ENCODE measurements at places on chromosomes 2 and 18. TPM values are rescaled to one million over a fixed set of nuclear protein-coding genes. Genes with fewer than 3 reads are reported as not detected.

DNA sequence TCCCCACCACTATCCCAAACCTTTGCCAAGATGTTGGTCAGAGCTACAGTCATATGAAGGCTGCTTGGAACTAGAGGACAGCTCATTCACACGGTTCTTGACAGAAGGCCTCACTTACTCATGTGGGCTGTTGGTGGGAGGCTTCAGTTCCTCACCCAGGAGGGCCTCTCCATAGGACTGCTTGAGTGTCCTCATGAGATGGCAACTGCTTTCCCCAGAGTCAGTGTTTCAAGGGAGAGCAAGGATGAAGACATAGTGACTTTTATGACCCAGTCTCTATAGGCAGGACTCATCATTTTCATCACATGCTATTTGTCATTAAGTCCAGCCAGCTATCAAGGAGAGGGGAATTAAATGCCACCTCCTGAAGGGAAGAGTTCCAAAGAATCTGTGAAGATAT, 33.4 kb upstream of the OLA1 start:
- no peak for DNase-seq

GRCh38 chr18:51490860-51491259, 293.4 kb upstream of the MEX3C start:
- no peak for DNase-seq

DNA sequence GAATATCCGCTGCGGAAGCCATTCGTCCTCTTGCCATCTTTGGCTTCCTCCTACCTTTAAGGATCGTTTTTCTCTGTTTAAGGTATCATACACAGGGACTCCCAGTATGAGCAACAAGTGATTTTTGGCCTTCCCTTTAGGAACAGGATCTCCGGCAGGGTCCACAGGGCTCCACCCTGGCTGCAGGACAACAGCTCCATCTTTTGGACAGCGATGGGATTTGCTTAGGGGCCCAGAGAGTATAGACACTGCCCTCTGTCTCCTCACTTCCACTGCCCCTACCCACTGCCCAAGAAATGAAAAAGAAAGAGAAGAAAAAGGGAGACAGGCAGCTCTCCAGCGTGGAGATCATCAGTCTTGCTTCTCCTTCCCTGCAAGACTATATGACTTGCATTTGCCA, 224.5 kb downstream of the UXS1 start:
- DNase-seq = no peak

- no peak for DNase-seq
Observed at GRCh38 chr2:233389601-233390125, 35.4 kb downstream of the DGKD start.

- no peak for DNase-seq
Observed at GRCh38 chr2:240167588-240167880, 27.1 kb upstream of the OTOS start.

DNA sequence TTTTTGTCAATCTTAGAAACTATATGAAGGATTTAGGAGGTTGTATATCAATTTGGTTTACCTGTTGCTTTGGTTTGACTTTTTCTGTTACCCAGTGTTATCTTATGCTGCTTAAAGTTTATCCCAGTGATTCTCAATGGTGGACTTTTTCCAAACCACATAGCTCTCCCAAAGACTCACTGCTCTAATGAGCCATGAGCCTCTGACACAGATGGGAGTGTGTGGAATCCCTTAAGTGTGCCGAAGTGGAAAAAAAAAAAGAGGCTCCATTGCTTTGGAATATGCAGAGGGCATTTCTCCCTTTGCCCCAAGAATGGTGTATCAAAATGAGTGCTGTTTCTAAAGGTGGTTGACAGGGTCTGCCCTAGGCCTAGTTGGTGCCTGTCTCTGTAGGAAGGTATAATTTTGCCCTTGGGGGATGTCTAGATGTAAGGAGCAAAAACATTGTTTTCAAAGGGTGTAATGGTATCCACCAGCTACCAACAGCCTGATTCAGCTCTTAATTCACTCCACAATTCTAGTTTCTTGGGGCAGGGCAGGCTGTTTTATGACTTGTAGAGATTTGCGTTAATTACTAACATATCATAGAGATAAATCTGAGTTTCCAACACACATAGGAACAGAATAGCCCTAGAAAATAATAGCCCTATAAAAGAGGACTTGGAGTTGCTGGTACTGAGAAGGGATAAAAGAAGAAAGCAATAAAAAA, 64.3 kb upstream of the CYP26B1 start:
- DNase-seq = no peak

DNA sequence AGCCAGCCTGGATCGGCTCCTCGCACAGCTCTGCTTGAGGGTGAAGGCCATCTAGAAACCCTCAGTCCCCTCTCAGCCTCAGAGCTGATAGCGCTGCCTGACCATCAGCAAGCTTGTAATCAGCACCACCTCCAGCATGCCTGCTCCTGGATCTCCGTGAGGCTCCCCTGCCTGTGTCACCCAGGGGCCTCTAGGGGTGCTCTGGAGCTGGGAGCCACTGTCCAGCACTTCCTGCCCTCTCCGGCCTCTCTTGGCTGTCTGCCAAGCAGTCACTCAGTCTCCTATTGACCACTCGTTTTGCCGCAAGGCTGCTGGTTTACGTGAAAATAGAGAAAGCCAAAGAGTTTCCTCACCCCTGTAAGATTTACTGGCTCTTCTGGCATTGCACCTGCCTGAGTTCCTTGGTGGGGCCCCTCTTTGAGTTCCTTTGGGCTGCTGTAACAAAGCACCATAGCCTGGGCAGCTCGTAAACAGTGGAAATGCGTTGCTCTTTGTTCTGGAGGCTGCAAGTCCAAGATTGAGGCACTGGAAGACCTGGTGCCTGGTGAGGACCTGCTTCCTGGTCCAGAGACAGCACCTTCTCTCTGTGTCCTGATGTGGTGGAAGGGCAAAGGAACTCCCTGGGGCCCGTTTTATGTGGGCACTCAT, 17.9 kb downstream of the CAPN10 start:
- peak; percentile 44 for DNase-seq

GRCh38 chr2:234680688-234681619, 184.1 kb upstream of the ARL4C start:
- no peak for DNase-seq

DNA sequence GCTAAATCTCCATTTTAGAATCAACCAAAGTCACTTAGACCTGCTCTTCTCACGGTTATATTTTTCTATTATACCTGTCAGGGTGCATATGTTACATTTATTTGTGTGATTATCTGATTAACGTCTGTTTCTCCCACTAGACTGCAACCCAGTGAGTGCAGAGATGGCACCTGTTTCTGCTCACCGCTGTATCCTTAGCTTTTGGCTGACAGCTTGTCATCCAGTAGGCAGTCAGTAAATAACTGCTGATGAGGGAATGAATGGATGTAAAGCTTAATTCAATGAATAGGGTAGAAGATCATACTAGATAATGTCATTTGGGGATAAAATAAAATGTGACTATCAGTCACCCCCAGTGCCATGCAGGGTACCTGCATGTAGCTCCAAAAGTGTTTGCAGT, 6.9 kb upstream of the CHRNA1 start:
- DNase-seq = no peak

GRCh38 chr2:109129356-109129920, 433 bp downstream of the SH3RF3 start:
- no peak for DNase-seq

GRCh38 chr2:240219208-240219890, 78.9 kb upstream of the OTOS start:
- DNase-seq = peak; percentile 5

COL4A4 gene
- total RNA-seq = 0.44 TPM

CDH20 gene
- 0.65 TPM for total RNA-seq

CYTIP gene
- total RNA-seq = 0.14 TPM

ZSWIM2 gene
- total RNA-seq = not detected

DTNB gene
- 29.3 TPM for total RNA-seq

KCNS3 gene
- total RNA-seq = 8.2 TPM

TMX3 gene
- total RNA-seq = 40.4 TPM

HYCC2 gene
- 25.7 TPM for total RNA-seq

Data from progenitor cell of endocrine pancreas (in vitro differentiated cells).